Mammary epithelial cell (primary cell): ENCODE measurements at places on chromosomes 5 and 9.

DNA sequence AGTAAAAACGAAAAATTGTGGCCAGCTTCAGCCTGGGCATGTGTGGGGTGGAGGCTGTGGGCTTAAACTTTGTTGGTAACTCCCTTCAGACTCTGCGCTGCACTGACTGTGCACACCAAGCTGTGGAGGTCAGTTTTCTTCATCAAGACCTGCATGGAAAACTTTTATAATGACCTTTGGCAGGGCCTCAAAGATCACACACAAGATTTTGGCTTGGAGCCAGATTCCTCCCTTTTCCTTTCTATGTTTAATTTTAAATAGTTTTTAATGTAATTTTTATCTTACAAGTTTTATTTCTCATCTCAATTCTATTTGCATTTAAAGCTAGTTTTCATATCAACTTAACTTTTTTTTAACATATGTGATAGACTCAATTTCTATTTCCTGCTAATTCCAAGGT is 1211.1 kb upstream of the CDH18 start:
- DNase-seq, result no peak

- DNase-seq, result peak; percentile 91
Observed at GRCh38 chr5:41869724-41870626, at the start of gene OXCT1. Gene OXCT1, minus strand, starts transcription at chr5:41870425. Its CDS starts 67 bp downstream, at chr5:41870358.

GRCh38 chr5:124772457-124773200 is 26.2 kb upstream of the ZNF608 start:
- no peak for DNase-seq

GRCh38 chr9:113665756-113666155 is 202.2 kb downstream of the RGS3 start:
- DNase-seq, result no peak

GRCh38 chr5:160467555-160468362 is 46.1 kb downstream of the PTTG1 start:
- DNase-seq, result peak; percentile 78

GRCh38 chr9:137433916-137434431 is 7.2 kb downstream of the ENTPD8 start:
- DNase-seq, result no peak
